Activated effector memory CD4-positive, alpha-beta T cell treated with anti-CD3 and anti-CD28 coated beads, Interleukin-2, amount 50 U/mL, for 16 hours (primary cell): ENCODE measurements at places on chromosomes 16 and 17.

- DNase-seq = no peak
Observed at GRCh38 chr17:40812639-40813038, 9.8 kb downstream of the KRT10 start.

GRCh38 chr16:51200793-51201192, 49.7 kb upstream of the SALL1 start:
- no peak for DNase-seq

- DNase-seq = no peak
Observed at GRCh38 chr16:59864981-59865666, 1131.0 kb upstream of the GOT2 start.

- no peak for DNase-seq
Observed at GRCh38 chr16:60582528-60582927, 1453.7 kb downstream of the CDH8 start.

- DNase-seq = peak; percentile 69
Observed at GRCh38 chr16:49921791-49922456, 66.0 kb upstream of the ZNF423 start.

GRCh38 chr16:29813644-29814562, 1.9 kb downstream of the PRRT2 start:
- DNase-seq = no peak

GRCh38 chr16:21157632-21158031, 842 bp upstream of the LDAF1 start:
- no peak for DNase-seq

DNA sequence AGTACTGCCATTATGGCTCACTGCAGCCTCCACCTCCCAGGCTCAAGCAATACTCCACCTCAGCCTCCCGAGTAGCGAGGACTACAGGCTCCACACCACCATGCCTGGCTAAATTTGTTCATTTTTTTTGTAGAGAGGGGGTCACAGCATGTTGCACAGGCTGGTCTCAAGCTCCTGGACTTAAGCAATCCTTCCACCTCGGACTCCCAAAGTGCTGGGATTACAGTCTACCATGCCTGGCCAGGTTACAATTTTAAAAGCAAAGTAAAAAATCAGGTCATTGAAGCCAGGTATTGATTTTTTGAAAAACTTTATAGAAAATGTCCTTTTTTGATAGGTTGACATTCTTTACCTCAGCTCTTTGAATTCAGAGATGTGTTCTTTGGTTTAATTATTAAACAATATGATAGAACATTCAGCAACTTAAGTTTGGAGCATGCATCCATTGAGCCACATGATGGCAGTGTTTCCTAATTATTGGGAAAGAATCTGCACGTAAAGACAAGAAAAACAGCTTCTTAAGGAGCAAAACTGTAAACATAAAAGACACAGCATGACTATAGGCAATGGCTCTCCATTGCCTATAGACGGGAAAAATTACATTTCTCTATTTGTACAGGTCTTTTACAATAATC, 1.7 kb upstream of the SLC16A11 start:
- DNase-seq = peak; percentile 66

DNA sequence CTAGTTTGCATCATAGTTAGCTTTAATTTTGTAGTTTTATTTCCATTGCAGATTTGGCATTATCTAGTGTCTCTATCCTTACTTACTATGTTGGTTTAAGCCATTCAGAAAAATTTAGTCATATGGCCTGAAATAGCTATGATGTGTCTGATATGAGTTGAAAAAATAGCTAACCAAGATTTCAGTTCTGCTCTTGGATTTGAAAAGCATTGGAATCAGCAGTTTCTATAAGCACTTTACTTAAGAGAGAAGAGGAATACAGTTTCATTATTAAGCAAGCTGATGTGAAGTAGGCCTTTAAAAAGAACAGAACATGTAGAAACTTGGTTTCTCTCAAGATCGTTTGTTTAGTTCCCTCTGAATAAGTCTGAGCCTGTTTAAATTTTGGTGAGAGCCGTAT, 25.9 kb downstream of the LPCAT2 start:
- DNase-seq = no peak

- no peak for DNase-seq
Observed at GRCh38 chr17:34009912-34010311, 245.2 kb upstream of the CCL2 start.

DNA sequence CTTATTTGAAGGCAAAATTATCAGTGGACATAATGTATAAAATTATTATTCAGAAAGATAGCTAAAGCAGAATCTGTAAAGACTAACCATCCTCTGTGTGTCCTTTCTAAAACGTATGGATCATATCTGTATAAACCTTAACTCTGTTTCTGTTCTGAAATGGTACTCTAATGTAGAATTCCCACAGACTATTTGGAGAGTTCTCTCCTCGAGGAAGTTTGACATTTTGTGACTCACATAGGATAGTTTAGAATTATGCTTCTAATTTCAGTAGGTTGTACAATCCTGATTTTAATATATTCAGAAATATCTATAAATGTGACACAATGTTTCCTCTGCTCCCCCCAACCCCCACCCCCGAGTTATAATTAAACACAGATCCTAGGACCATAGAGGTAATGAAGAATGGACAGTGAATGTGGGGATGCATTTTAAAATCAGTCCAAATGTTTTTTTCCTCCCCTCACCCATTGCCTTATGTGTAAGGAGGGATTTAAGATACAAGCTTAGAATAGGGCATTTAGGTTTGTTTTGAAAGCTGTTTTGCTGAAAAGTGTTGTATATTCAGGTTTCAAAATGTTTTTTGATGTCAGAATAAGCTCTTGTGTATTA, 66.8 kb downstream of the BCAS3 start:
- DNase-seq = no peak

DNA sequence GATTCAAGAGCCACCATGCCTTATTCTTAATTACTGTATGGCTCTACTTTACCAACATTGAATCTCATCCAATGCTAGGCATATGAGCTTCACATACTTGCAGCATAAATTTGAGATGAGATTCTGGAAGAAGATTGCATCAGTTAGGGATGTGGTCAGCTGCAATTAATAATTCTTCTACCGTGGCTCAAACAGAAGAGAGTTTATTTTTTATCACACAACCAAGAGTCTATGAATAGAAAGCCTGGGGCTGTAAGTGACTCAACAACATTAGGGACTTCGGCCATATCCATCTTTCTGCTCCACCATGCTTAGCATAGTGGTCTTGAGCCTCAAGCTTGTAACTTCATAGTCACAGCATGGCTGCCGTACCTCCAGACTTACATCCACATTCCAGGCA, 179.4 kb upstream of the IRX6 start:
- DNase-seq = no peak

- no peak for DNase-seq
Observed at GRCh38 chr17:59756236-59756818, 48.9 kb downstream of the VMP1 start.

GRCh38 chr16:12545792-12546342, 257.8 kb downstream of the CPPED1 start:
- no peak for DNase-seq

- no peak for DNase-seq
Observed at GRCh38 chr17:70208825-70209555, 39.7 kb downstream of the KCNJ2 start.

- DNase-seq = no peak
Observed at GRCh38 chr17:49209061-49209571, 1.3 kb downstream of the GNGT2 start.

DNA sequence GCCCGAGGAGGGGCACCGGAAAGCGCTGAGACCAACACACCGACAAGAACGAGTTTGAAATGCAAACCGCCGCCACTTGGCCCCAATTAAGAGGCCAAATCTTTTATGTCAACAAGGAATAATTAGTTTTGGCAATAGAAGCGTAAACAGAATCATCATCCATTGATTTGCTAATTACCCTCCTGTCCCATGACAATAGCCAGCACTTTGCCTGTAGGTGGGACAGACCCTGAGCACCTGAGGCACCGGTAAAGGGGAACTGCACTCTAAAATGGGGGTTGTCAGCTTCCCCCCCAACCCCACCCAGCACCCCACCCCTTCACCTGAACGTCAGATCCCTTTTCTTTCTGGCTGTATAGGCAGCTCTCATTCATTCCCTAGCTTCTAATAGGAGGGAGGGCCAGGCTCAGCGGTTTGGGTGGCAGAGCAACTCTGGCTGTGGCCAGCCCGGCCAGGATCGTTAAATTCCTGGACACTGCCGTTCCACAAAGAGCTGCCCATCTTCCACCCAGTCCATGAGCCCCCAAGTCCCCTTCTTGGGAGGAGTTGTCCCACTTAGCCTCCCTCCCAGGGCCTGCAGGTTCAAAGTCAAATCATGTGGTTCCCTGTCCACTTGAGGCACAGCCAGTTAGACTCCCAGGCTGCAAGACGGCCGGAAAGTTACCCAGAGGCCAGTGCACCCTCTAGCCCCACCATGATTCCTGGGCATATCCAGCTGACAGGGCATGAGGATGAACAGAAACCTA, 45.8 kb downstream of the WNT3 start:
- peak; percentile 49 for DNase-seq

DNA sequence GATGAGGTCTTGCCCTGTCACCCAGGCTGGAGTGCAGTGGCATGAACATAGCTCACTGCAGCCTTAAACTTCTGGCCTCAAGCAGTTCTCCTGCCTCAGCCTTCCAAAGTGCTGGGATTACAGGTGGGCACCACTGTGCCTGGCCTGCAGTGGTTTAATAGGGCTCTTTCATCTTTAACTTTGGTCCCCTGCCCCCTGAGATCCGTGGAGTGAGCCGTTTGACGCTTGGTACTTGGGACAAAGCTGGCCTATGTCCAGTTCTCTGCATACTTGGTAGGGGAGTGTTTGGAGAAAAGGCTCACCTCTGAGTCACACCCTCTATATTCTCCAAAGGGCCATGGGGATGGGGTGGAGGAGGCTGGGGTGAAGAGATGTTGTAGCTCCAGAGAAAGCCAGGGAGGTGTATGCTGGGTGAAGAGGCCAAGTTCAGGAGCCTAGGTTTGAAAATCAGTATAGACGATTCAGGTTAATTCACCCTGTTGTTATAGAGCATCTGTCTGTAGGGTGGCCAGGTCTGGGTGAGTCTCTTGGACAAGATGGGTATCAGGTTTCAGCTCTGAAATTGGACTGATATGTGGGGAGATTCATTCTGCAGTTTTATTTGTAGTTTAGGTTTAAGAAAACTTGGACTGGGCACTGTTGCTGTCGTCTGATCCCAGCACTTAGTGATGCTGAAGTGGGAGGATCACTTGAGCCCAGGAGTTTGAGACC, 17.6 kb downstream of the ABCC1 start:
- no peak for DNase-seq

DNA sequence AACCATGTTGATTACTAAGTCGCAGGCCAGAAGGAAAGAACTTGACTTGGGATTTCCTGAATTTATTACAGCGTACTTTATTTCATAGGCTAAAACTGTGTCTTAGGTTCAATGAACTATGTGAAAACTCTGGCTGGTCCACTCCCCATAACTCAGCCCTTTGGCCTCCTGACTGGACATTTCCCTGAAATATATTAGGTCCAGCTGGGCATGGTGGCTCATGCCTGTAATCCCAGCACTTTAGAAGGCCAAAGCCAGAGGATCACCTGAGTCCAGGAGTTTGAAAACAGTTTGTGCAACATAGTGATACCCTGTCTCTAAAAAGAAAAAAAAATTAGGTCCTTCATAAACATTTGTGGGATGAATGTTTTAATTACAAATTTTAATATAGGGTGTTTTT, 97.0 kb downstream of the CYLD start:
- no peak for DNase-seq

DNA sequence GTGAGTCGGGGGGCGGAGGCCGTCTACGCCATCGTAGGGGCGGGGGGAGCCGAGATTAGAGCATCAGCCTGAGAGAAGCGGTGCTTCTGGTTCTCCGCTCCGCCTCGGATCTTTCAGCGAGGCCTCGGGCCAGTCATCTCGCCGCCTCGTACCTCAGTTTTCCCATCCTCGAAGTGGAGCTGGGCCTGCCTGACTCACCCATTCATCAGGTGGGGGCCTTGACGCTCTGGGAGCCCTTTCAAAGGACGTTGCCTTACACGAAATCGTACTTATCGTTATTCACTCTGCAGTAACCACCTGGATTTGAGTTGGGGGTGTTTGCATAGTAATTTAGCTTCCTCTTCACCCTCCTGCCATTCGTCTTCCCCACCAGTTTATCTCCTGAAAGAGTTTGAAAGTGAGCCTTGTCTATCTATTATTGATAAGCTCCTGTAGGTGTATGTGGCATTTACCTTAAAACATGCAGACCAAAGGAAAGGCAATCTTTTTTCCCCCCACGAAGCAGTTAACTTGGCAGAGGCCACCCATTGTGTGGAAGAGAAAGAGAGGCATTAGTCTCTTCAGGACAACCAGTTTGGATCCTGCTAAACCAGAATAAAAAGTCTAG, 674 bp downstream of the TAF15 start:
- DNase-seq = no peak

GRCh38 chr16:62954144-62955032, 918.1 kb upstream of the CDH8 start:
- no peak for DNase-seq

- DNase-seq = no peak
Observed at GRCh38 chr17:7744416-7744815, 26.9 kb downstream of the DNAH2 start.

- DNase-seq = no peak
Observed at GRCh38 chr17:82447876-82448275, 2.7 kb downstream of the CYBC1 start.

DNA sequence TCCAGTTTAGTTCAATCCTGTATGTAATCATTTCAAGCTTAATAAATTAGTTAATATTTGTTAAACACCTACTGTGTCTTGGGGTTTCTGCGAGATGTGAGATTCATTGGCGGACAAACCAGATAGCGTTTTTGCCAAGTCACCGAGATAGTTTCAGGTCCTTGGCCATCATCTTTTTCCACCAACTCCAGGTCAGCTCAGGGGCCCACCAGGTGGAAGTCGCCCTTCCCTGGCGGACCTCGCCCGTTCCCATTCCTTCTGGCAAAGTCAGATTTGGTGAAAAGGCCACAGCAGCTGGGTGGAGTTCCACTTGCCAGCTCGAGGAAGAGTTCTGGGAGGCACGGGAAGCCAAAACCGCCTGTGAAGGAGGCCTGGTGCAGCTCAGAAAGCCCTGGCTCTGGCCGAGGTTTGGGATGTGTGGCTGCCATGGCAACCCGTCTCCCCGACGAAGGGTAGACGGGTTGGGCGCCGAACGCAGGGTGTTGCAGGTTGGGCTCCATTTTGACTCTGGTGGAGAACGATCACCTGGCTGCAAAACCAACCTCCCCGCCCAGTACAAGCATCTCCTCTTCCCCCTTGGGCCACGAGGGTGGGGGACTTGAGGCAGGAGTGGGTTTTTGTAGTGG, 39.5 kb downstream of the CMIP start:
- DNase-seq = no peak

GRCh38 chr17:51165680-51166197, 472 bp upstream of the NME2 start:
- DNase-seq = no peak

- DNase-seq = no peak
Observed at GRCh38 chr17:19737305-19738072, 10.6 kb downstream of the ALDH3A1 start.
